Fibroblast of lung (primary cell): ENCODE measurements at places on chromosomes 5 and 9. TPM values are rescaled to one million over a fixed set of nuclear protein-coding genes. Genes with fewer than 3 reads are reported as not detected.

IL3 gene
- total RNA-seq: not detected in 2 replicates

DNA sequence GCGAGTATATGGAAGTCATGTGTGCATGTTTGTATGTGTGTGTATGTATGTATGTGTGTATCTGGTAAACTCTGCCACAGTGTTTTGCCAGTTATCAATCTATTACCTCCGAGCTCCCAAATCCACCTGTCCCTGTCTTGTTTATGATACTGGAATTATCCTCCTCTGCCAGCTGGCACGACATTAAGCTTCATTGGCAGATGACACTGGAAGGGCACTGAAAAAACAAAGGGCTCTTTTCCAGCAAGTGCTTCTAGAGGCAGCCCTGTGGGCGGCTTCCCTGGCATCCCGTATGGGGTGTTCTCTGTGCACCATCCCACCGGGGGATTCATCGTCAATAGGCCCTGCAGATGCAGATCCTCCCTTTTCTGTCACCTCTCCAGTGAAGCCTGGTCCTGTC, 221.5 kb downstream of the MSX2 start:
- no peak overlapping the region for H3K27ac ChIP-seq
- H3K4me3 ChIP-seq: no peak overlapping the region
- H3K36me3 ChIP-seq: no peaks in the 10 kb centered on the region
- no peaks in the 10 kb centered on the region for H3K4me1 ChIP-seq
- DNase-seq: no peak

SCGB3A2 gene
- not detected in 2 replicates for total RNA-seq

- H3K27me3 ChIP-seq: no peaks in the 10 kb centered on the region
- H3K36me3 ChIP-seq: no peaks in the 10 kb centered on the region
- H3K27ac ChIP-seq: no peak overlapping the region
- no peak overlapping the region for H3K4me3 ChIP-seq
- peak; percentile 57 for DNase-seq
Measured at GRCh38 chr5:147887930-147888329, 9.4 kb downstream of the SCGB3A2 start.

DNA sequence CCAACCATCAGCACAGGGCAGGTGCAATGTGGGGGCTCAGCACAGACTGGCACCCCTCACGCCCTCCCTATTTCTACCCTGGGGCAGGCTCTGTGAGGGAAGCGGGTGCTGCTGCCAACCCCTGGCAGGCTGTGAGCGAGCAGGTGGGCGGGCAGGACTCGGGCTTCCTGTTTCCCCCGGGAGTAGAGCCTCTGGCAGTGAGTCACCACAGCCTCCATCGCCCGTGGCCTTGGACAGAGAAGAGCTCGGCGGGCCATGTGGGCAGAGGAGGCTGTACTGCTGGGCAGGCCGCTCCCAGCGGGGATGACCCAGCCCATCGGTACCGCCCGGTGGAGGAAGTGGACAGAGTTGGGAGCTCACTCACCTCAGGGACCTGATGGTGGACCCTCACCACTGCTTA, 16.6 kb downstream of the KCNT1 start:
- H3K27ac ChIP-seq: no peak overlapping the region
- peaks cover 8% of the 10 kb centered on the region for H3K27me3 ChIP-seq
- no peak for DNase-seq
- no peak overlapping the region for H3K4me3 ChIP-seq
- H3K36me3 ChIP-seq: no peaks in the 10 kb centered on the region

GRCh38 chr9:36486329-36486932, 86.3 kb upstream of the MELK start:
- H3K4me3 ChIP-seq: peak overlapping the region; percentile 76
- peaks cover 6% of the 10 kb centered on the region for H3K4me1 ChIP-seq
- H3K36me3 ChIP-seq: peaks cover 2% of the 10 kb centered on the region

TAF11L11 gene
- not detected in 2 replicates for total RNA-seq

PCDHA9 gene
- total RNA-seq: 0.26 and 0.33 TPM in 2 replicates

DNA sequence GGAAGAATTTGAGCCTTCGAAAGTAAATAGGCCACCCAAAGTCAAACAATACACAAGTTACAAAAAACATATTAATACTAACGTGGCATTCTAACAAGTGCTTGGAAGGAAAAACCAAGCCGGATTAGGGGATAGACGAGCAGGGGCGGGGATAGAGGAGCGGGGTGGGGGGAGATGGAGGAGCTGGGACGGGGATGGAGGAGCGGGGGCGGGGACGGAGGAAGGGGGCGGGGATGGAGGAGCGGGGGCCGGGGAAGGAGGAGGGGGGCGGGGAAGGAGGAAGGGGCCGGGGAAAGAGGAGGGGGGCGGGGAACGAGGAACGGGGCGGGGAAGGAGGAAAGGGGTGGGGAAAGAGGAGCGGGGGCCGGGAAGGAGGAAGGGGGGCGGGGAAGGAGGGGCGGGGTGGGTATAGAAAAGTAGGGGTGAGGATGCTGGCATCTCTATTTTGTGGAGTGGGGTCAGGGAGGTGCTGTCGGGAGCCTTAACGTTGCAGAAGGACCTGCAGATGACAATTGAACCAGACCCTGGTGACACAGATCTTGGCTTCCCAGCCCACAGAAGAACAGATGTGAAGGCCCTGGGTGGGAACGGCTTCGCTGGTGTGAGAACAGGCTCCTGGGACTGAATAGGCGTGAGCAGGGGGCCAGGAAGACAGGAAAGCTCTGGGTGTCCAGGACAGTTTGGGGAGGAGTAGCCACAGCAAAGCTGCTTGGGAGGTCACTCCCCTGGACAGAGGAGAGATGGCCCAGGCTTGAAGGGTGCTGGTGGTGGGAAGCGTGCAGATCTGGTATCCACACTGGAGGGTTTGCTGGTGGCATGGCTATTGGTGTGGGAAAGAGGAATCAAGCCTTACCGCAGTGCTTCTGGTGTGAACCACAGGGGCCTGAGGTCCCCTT, 233.3 kb upstream of the DAP start:
- H3K4me1 ChIP-seq: no peaks in the 10 kb centered on the region
- H3K36me3 ChIP-seq: no peaks in the 10 kb centered on the region
- no peak overlapping the region for H3K4me3 ChIP-seq
- H3K27ac ChIP-seq: no peak overlapping the region
- DNase-seq: no peak

- no peak for DNase-seq
- no peaks in the 10 kb centered on the region for H3K36me3 ChIP-seq
- no peak overlapping the region for H3K27ac ChIP-seq
- no peak overlapping the region for H3K4me3 ChIP-seq
Measured at GRCh38 chr5:8839361-8840055, 706.4 kb downstream of the SEMA5A start.

GRCh38 chr9:131043087-131043486, 34.1 kb downstream of the LAMC3 start:
- DNase-seq: no peak
- H3K36me3 ChIP-seq: no peaks in the 10 kb centered on the region
- H3K27ac ChIP-seq: no peak overlapping the region
- no peak overlapping the region for H3K4me3 ChIP-seq
- H3K27me3 ChIP-seq: peaks cover 3% of the 10 kb centered on the region
- H3K4me1 ChIP-seq: no peaks in the 10 kb centered on the region

MARCOL gene
- not detected in 2 replicates for total RNA-seq

GRCh38 chr9:72948575-72949243, 4.1 kb downstream of the ALDH1A1 start:
- no peaks in the 10 kb centered on the region for H3K36me3 ChIP-seq
- H3K4me1 ChIP-seq: no peaks in the 10 kb centered on the region
- DNase-seq: no peak
- H3K4me3 ChIP-seq: no peak overlapping the region

- H3K27me3 ChIP-seq: no peaks in the 10 kb centered on the region
- no peak for DNase-seq
- no peak overlapping the region for H3K4me3 ChIP-seq
Measured at GRCh38 chr5:119522841-119523240, 70.5 kb downstream of the HSD17B4 start.

DNA sequence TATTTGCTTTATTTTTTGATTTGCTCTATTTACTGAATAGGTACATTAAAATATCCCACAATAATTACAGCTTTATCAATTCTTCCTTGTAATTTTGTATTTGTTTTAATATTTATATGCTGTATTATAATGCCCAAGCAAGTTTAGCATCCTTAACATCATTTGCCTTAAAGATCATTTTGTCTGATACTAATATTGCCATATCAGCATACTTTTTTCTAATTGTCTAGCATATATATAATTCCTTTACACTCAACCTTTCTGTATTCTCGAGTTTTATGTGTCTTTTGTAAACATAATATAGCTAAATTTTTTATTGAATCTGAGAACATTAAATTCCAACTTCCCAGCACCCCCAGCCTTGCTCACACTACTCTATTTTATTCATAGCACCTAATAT, 64.7 kb downstream of the P4HA2 start:
- no peak overlapping the region for H3K4me3 ChIP-seq
- DNase-seq: no peak
- no peaks in the 10 kb centered on the region for H3K36me3 ChIP-seq
- no peak overlapping the region for H3K27ac ChIP-seq
- H3K27me3 ChIP-seq: no peaks in the 10 kb centered on the region

RNF208 gene
- total RNA-seq: 0.26 and 0.33 TPM in 2 replicates

DNA sequence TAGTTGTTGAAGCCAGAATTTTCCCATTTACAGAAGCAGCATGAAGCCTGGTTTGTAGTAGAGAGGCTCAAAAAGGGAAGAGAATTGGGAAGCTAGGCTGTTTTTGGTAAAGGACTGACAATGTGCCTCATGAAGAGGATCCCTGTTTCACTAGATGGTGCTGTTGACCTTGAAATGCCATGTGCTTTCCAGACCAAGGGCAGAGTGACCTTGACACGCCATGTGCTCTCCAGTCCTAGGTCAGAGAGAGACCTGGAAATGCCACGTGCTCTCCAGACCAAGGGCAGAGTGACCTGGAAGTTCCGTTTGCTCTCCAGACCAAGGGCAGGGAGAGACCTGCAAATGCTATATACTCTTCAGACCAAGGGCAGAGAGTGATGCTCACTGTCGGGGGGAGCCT, 32.0 kb downstream of the UNC13B start:
- no peaks in the 10 kb centered on the region for H3K36me3 ChIP-seq
- no peaks in the 10 kb centered on the region for H3K27me3 ChIP-seq
- peak; percentile 4 for DNase-seq
- H3K4me3 ChIP-seq: no peak overlapping the region

SH3GL2 gene
- total RNA-seq: under 0.01 and 0.17 TPM in 2 replicates

- H3K27me3 ChIP-seq: peaks cover 9% of the 10 kb centered on the region
- H3K27ac ChIP-seq: no peak overlapping the region
- peaks cover 3% of the 10 kb centered on the region for H3K4me1 ChIP-seq
- no peaks in the 10 kb centered on the region for H3K36me3 ChIP-seq
- H3K4me3 ChIP-seq: no peak overlapping the region
Measured at GRCh38 chr9:124054582-124055227, 43.1 kb downstream of the LHX2 start.

ZNF300 gene
- 8.0 and 9.9 TPM in 2 replicates for total RNA-seq

GLRA1 gene
- not detected in 2 replicates for total RNA-seq

- no peaks in the 10 kb centered on the region for H3K27me3 ChIP-seq
- H3K27ac ChIP-seq: no peak overlapping the region
- no peak overlapping the region for H3K4me3 ChIP-seq
- no peaks in the 10 kb centered on the region for H3K4me1 ChIP-seq
Measured at GRCh38 chr5:45622365-45622764, 73.8 kb downstream of the HCN1 start.

NAIP gene
- total RNA-seq: 1.5 and 3.8 TPM in 2 replicates

DNA sequence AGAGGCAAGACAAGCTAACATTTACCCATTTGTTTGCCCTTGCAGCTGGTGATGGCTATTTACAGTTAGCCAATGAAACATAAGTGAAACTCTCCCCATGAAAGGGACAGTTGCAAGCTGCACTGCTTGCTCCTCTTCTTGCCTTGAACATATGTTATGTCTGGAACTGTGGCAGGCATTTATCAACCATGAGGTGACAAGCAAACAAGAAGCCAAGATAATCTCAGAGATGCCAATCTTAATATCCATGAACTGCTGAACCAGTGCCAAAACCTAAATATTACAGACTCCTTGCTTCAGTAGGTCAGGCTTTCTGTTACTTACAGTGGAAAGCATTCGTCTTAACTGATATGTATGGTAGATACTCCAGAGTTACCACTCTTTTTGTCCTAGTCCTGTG, 133.4 kb downstream of the ACTBL2 start:
- H3K36me3 ChIP-seq: no peaks in the 10 kb centered on the region
- H3K4me3 ChIP-seq: no peak overlapping the region
- no peaks in the 10 kb centered on the region for H3K4me1 ChIP-seq
- H3K27ac ChIP-seq: no peak overlapping the region
- H3K27me3 ChIP-seq: no peaks in the 10 kb centered on the region
- DNase-seq: peak; percentile 25

DNA sequence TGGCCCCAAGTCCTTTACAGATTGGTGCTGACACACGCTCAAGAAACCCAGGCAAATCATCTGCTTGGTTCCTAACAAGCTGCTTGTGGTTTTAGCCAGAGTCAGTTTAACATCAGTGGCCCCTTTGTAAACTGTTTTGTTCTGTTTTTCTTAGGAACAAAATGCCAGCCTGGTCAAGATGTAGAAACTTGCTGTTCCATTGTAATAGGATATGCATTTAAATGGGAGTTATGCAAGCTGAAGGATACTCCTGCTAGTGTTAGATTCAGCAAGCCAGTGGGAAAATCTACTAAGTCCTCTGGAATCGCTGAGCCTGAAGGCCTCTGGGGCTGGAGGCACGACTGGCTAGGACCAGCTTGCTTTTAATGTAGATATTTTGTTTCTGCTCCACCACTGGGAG, 391.1 kb downstream of the TLE4 start:
- H3K36me3 ChIP-seq: no peaks in the 10 kb centered on the region
- H3K4me1 ChIP-seq: no peaks in the 10 kb centered on the region
- no peak overlapping the region for H3K27ac ChIP-seq
- H3K27me3 ChIP-seq: no peaks in the 10 kb centered on the region

- H3K27ac ChIP-seq: no peak overlapping the region
- H3K4me3 ChIP-seq: no peak overlapping the region
- no peaks in the 10 kb centered on the region for H3K36me3 ChIP-seq
- H3K27me3 ChIP-seq: no peaks in the 10 kb centered on the region
Measured at GRCh38 chr9:34986540-34987047, 3.0 kb upstream of the DNAJB5 start.

- H3K4me3 ChIP-seq: no peak overlapping the region
- H3K36me3 ChIP-seq: no peaks in the 10 kb centered on the region
- H3K4me1 ChIP-seq: no peaks in the 10 kb centered on the region
- no peak overlapping the region for H3K27ac ChIP-seq
Measured at GRCh38 chr5:52502460-52502999, 285.2 kb upstream of the ITGA1 start.

MARCHF3 gene
- 8.7 and 11.6 TPM in 2 replicates for total RNA-seq

PPP3R2 gene
- not detected in 2 replicates for total RNA-seq

- DNase-seq: no peak
- no peak overlapping the region for H3K4me3 ChIP-seq
- no peaks in the 10 kb centered on the region for H3K36me3 ChIP-seq
- peaks cover 3% of the 10 kb centered on the region for H3K4me1 ChIP-seq
Measured at GRCh38 chr5:31995714-31996113, 178.4 kb downstream of the GOLPH3 start.
